ENCODE measurements at places on chromosomes 4 and X.

GRCh38 chr4:119559044-119559647 lies 69.5 kb downstream of the PDE5A start:
- no peak for DNase-seq
- no peaks in the 10 kb centered on the region for H3K36me3 ChIP-seq
- H3K27me3 ChIP-seq: no peaks in the 10 kb centered on the region
- H3K4me1 ChIP-seq: no peaks in the 10 kb centered on the region
- H3K4me3 ChIP-seq: no peak overlapping the region

DNA sequence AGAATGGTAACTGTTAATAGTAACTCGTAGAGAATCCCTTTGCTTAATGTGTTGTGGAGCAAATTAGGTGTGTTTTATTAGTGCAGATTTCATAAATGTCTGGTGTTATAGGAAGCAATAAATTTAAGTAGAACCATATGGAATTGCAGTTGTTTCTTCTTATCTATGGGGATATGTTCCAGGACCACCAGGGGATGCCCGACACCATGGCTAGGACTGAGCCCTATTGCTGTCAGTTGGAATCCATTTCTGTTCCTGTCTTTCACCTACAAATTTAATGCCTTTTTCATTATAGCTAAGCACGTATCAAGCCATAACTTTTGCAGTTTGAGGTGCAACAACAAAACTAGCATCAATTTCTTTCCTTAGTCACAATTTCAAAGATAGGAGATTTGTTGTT lies 72.5 kb downstream of the DDIT4L start:
- no peak overlapping the region for H3K27ac ChIP-seq
- H3K27me3 ChIP-seq: no peaks in the 10 kb centered on the region
- DNase-seq: no peak
- H3K4me1 ChIP-seq: no peaks in the 10 kb centered on the region

- no peak overlapping the region for H3K4me3 ChIP-seq
- H3K27me3 ChIP-seq: no peaks in the 10 kb centered on the region
- DNase-seq: no peak
- H3K4me1 ChIP-seq: no peaks in the 10 kb centered on the region
- H3K36me3 ChIP-seq: no peaks in the 10 kb centered on the region
- H3K27ac ChIP-seq: no peak overlapping the region
Measured at GRCh38 chr4:81562093-81562492, 90.4 kb upstream of the RASGEF1B start.

DNA sequence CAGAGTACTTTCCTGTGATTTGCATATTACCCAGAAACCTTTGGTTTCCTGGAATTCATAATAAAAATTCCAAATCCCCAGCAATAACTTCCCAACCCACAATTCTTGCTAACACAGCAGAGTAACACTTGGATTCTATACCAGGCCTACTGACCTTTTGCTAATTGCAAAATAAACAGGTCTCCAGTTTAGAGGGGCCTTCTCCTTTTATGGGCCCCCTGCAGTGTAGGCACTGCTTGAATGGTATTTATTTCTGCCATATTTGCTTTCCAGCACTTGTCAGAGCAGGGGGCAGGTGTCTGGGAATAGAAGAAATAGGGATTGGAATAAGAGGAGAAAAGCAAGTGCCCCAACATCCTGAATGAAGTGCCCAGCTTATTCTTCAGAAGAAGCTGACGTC lies 25.3 kb upstream of the GPC3 start:
- H3K4me1 ChIP-seq: no peaks in the 10 kb centered on the region
- no peak for DNase-seq
- H3K4me3 ChIP-seq: no peak overlapping the region
- H3K27me3 ChIP-seq: no peaks in the 10 kb centered on the region

DNA sequence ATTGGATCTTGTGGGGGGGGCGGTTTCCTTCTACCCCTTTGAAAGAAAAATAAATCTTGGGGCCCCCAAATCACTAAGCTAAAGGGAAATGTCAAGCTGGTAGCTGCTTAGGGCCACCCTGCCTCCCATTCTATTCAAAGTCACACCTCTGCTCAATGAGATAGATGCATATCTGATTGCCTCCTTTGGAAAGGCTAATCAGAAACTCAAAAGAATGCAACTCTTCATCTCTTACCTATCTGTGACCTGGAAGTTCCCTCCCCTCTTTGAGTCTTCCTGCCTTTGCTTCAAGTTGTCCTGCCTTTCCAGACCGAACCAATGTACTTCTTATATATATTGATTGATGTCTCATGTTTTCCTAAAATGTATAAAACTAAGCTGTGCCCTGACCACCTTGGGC lies 7.0 kb downstream of the C4orf51 start:
- no peaks in the 10 kb centered on the region for H3K36me3 ChIP-seq
- no peak for DNase-seq
- no peak overlapping the region for H3K4me3 ChIP-seq
- H3K27ac ChIP-seq: no peak overlapping the region
- H3K4me1 ChIP-seq: peaks cover under 1% of the 10 kb centered on the region

DNA sequence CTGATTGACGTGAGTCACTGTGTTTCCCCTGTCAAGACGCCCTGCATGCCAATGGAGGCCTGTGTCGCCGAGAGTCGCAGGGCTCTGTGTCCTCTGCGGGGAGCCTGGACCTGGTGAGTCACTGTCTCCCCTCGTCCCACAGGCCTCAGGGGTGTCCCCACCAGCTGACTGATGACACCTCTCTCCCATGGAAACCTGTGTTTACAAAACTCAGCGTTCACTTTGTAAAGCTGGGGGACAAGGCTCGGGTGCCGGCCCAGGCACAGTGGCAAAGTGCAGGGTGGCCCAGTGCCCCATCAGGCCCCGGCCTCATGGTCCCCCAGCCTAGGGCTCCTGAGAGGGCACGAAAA lies 21.2 kb upstream of the HGFAC start:
- no peaks in the 10 kb centered on the region for H3K27me3 ChIP-seq
- H3K36me3 ChIP-seq: no peaks in the 10 kb centered on the region
- no peaks in the 10 kb centered on the region for H3K4me1 ChIP-seq
- no peak for DNase-seq

GRCh38 chr4:19438233-19438632 lies 813.5 kb upstream of the SLIT2 start:
- H3K27ac ChIP-seq: no peak overlapping the region
- no peaks in the 10 kb centered on the region for H3K36me3 ChIP-seq
- H3K4me3 ChIP-seq: no peak overlapping the region
- no peak for DNase-seq

DNA sequence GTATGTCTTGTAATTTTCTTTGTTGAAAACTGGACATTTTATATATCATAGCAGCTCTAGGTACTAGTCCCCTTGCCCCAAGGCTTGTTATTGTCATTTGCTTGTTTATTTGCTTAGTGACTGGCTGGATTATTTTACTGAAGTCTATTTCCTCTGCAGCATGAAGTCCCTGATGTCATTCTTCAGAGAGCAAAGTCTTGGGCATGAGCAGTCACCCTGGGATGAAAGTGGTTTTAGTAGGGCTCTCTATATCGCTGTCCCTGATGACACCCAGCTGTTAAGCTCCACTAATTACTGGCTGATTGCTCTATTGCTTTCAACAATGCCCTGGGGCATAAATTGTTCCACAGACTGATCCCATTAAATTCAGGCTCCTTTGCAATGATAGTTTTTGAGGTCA lies 113.5 kb upstream of the USP9X start:
- no peak for DNase-seq
- H3K27ac ChIP-seq: no peak overlapping the region
- no peaks in the 10 kb centered on the region for H3K36me3 ChIP-seq
- H3K4me1 ChIP-seq: no peaks in the 10 kb centered on the region
- no peak overlapping the region for H3K4me3 ChIP-seq

DNA sequence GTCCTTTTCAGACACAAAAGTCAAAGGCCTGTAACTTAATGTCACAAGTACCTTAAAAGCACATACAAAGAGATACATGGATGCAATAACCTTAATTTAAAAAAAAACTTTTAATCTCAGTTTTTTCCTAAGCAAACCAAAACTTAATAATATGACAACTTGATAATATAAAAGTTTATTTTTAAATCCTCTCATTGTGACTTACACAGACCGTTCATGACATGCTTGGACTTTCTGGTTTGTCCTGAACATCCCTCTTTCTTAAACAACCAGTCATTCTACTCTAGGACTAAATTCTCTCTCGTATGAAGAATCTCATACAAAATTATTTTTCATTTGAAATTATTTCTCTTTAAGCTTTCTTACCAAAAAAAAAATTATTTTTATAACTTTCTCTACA lies 43.1 kb upstream of the CYP2U1 start:
- H3K36me3 ChIP-seq: no peaks in the 10 kb centered on the region
- no peaks in the 10 kb centered on the region for H3K27me3 ChIP-seq
- H3K27ac ChIP-seq: no peak overlapping the region
- no peak for DNase-seq

GRCh38 chrX:123310112-123310511 lies 126.0 kb downstream of the GRIA3 start:
- H3K27ac ChIP-seq: no peak overlapping the region
- H3K4me1 ChIP-seq: no peaks in the 10 kb centered on the region
- H3K36me3 ChIP-seq: no peaks in the 10 kb centered on the region
- no peaks in the 10 kb centered on the region for H3K27me3 ChIP-seq
- H3K4me3 ChIP-seq: no peak overlapping the region
- DNase-seq: no peak

- H3K27ac ChIP-seq: no peak overlapping the region
- no peak overlapping the region for H3K4me3 ChIP-seq
- no peaks in the 10 kb centered on the region for H3K27me3 ChIP-seq
- no peak for DNase-seq
- H3K36me3 ChIP-seq: no peaks in the 10 kb centered on the region
Measured at GRCh38 chrX:23134136-23134535, 134.4 kb downstream of the DDX53 start.

DNA sequence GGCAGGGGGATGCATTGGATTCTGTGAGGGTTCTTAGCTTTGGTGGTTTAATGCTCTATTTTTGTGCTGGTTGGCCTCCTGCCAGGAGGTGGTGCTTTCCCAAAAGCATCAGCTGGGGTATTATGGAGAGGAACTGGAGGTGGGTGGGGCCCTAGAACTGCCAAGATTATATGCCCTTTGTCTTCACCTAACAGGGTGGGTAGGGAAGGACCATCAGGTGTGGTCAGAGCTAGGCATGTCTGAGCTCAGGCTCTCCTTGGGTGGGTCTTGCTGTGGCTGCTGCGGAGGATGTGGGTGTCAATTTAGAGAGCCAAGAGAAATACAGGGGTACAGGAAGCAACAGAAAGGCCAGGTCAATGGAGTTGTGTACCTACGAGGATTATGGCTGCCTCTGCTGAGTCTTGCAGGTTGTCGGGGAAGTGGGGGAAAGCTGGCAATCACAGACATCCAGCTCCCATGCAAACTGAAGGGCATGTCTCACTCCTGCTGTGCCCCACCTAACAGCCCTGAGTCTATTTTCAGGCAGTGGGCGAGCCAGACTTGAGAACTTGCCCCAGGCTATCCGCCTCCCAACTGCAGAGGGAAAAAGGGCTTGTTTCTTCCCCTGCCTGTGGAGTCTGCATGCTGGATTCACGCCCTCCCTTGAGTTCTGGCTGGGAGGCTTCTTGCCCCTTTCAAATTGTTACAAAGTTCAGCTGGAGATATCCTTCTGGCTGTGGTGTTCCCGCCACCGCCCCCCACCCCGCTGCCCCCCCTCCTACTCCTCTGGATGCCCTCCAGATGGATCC lies 212.0 kb downstream of the COMMD8 start:
- DNase-seq: no peak
- H3K4me1 ChIP-seq: no peaks in the 10 kb centered on the region
- no peaks in the 10 kb centered on the region for H3K27me3 ChIP-seq
- no peaks in the 10 kb centered on the region for H3K36me3 ChIP-seq
- no peak overlapping the region for H3K4me3 ChIP-seq
- no peak overlapping the region for H3K27ac ChIP-seq

- no peak for DNase-seq
- no peaks in the 10 kb centered on the region for H3K27me3 ChIP-seq
- H3K36me3 ChIP-seq: no peaks in the 10 kb centered on the region
- H3K4me3 ChIP-seq: no peak overlapping the region
Measured at GRCh38 chrX:46298821-46299220, 246.4 kb downstream of the ZNF674 start.

GRCh38 chr4:76882630-76883029 lies 15.3 kb downstream of the SOWAHB start:
- no peak overlapping the region for H3K4me3 ChIP-seq
- H3K27ac ChIP-seq: no peak overlapping the region
- no peaks in the 10 kb centered on the region for H3K4me1 ChIP-seq
- H3K27me3 ChIP-seq: peaks cover 2% of the 10 kb centered on the region
- no peak for DNase-seq

GRCh38 chr4:150888217-150888616 lies 126.9 kb downstream of the LRBA start:
- no peak for DNase-seq
- no peaks in the 10 kb centered on the region for H3K27me3 ChIP-seq
- no peak overlapping the region for H3K27ac ChIP-seq
- H3K36me3 ChIP-seq: no peaks in the 10 kb centered on the region
- H3K4me1 ChIP-seq: no peaks in the 10 kb centered on the region

DNA sequence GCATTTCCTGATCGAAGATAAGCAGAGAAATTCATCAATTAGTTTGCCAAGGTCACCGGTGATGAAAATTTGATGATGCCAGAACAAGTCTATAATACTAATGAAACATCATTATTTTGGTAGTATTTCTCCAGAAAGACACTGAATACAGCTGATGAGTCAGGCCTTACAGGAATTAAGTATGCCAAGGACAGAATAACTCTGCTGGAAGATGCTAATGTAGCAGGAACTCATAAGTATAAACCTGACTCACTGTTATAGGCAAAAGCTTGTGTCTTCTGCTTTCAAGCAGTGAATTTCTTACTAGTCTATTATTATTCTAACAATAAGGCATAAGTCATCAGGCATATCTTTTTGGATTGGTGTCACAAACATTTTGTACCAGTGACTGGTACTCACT lies 1825.1 kb upstream of the IGFBP7 start:
- no peaks in the 10 kb centered on the region for H3K36me3 ChIP-seq
- H3K4me3 ChIP-seq: no peak overlapping the region
- no peaks in the 10 kb centered on the region for H3K27me3 ChIP-seq
- H3K27ac ChIP-seq: no peak overlapping the region

DNA sequence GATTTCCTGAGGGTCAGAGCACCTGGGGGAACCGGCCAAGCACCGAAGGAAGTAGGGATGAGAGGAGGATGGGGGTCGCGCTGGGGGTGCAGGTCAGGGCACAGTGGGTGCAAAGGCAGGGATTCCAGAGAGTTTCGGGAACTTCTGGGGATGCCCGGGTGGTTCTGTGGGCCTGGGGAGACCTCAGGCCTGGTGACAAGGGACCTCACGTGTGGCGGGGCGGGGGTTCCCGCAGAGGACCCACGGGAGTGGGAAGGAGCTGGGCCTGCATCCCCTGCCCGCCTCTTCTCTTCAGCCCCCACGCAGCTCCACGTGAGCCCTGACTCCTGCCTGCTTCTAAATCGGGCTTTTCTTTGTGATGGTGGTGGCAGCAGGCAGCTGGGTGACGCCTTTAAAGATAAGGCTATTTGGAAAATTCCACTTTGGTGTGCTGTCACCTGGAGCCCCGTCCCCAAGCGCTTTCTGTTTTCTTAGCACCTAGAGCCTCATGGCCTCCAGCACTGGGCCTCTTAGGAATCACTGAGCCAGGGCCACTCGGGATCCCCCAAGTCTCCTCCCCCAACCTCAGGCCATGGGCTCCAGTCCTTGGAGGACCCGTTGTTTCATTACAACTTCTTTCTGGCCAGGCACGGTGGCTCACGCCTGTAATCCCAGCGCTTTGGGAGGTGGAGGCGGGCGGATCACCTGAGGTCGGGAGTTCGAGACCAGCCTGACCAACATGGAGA lies 7.1 kb upstream of the TBC1D14 start:
- H3K36me3 ChIP-seq: no peaks in the 10 kb centered on the region
- no peaks in the 10 kb centered on the region for H3K27me3 ChIP-seq
- no peak for DNase-seq
- no peak overlapping the region for H3K4me3 ChIP-seq

All from gastrocnemius medialis (tissue), 4 donors.